Activated T-helper 1 cell treated with anti-CD3 and anti-CD28 coated beads, Interleukin-12 subunit alpha, Interleukin-12 subunit beta, Interleukin-2, Interleukin-4 antibody, amounts not matched to agents 30 ng/mL and 10 ng/mL and 1 ng/mL, durations not matched to agents 14 hours and 24 hours and 36 hours (primary cell): ENCODE measurements at places on chromosomes 11 and 22. TPM values are rescaled to one million over a fixed set of nuclear protein-coding genes. Genes with fewer than 3 reads are reported as not detected.

The CBX6 gene
- 171 and 178 TPM in 2 replicates for total RNA-seq

The RASD2 gene
- total RNA-seq: not detected in 2 replicates

The ISX gene
- not detected in 2 replicates for total RNA-seq

The KRTAP5-11 gene
- total RNA-seq: not detected in 2 replicates

The ROM1 gene
- total RNA-seq: 2.5 and 3.2 TPM in 2 replicates

The NCAM1 gene
- total RNA-seq: not detected in 2 replicates

The CPT1B gene
- total RNA-seq: 65.6 and 68.2 TPM in 2 replicates

The CRYBB3 gene
- 0.60 TPM in 1 of 2 replicates, not detected in the other for total RNA-seq

The CARNS1 gene
- 0.62 and 0.81 TPM in 2 replicates for total RNA-seq

The PGA5 gene
- total RNA-seq: not detected in 2 replicates

The OR4A16 gene
- total RNA-seq: not detected in 2 replicates

The MS4A7 gene
- total RNA-seq: not detected in 2 replicates

The MAJIN gene
- not detected in 2 replicates for total RNA-seq

The P2RY2 gene
- total RNA-seq: not detected in 2 replicates

The TP53I11 gene
- total RNA-seq: 5.7 TPM in 2 replicates

The PRR33 gene
- total RNA-seq: 0.05 TPM in 1 of 2 replicates, not detected in the other

The PRPF19 gene
- total RNA-seq: 221 and 222 TPM in 2 replicates

The OTOG gene
- not detected in 2 replicates for total RNA-seq

The SPTBN2 gene
- total RNA-seq: 0.91 and 1.1 TPM in 2 replicates

The SUSD2 gene
- 0.73 and 0.83 TPM in 2 replicates for total RNA-seq

The MOGAT2 gene
- total RNA-seq: not detected in 2 replicates

The GRAP2 gene
- total RNA-seq: 30.5 and 31.3 TPM in 2 replicates

The FAT3 gene
- not detected in 2 replicates for total RNA-seq

The CSRP3 gene
- total RNA-seq: not detected in 2 replicates

The TTC36 gene
- total RNA-seq: 0.59 and 0.91 TPM in 2 replicates

The UPK3A gene
- total RNA-seq: not detected in 2 replicates

The MS4A4A gene
- total RNA-seq: not detected in 2 replicates

The WNT7B gene
- not detected in 2 replicates for total RNA-seq

The SSTR3 gene
- total RNA-seq: 2.3 TPM in 2 replicates

The OR52A1 gene
- total RNA-seq: not detected in 2 replicates

The OR8D1 gene
- total RNA-seq: not detected in 2 replicates

The SYT13 gene
- total RNA-seq: not detected in 2 replicates

The MEI1 gene
- total RNA-seq: 22.3 TPM in 2 replicates

The FAM83F gene
- 0.05 and 0.39 TPM in 2 replicates for total RNA-seq

The TMEM121B gene
- 0.20 and 0.23 TPM in 2 replicates for total RNA-seq

The ENTHD1 gene
- total RNA-seq: 0.08 and 0.20 TPM in 2 replicates

The OR8G5 gene
- not detected in 2 replicates for total RNA-seq

The TRIM5 gene
- 7.9 and 8.6 TPM in 2 replicates for total RNA-seq

The OR52H1 gene
- not detected in 2 replicates for total RNA-seq

The OR6M1 gene
- not detected in 2 replicates for total RNA-seq

The POU2AF2 gene
- not detected in 2 replicates for total RNA-seq

The RRP7A gene
- 131 and 144 TPM in 2 replicates for total RNA-seq

The TEAD1 gene
- 0.41 and 1.2 TPM in 2 replicates for total RNA-seq

The LRRC75B gene
- 2.4 and 2.8 TPM in 2 replicates for total RNA-seq

The BIK gene
- 2.3 and 2.5 TPM in 2 replicates for total RNA-seq

The OR5AK2 gene
- total RNA-seq: not detected in 2 replicates

The TRIM34 gene
- total RNA-seq: 4.6 and 5.4 TPM in 2 replicates
